Hepatocyte (in vitro differentiated cells): ENCODE measurements at places on chromosomes 13 and 19.
A peak's percentile ranks its signal among the peaks of the same experiment; 100 is the strongest.

DNA sequence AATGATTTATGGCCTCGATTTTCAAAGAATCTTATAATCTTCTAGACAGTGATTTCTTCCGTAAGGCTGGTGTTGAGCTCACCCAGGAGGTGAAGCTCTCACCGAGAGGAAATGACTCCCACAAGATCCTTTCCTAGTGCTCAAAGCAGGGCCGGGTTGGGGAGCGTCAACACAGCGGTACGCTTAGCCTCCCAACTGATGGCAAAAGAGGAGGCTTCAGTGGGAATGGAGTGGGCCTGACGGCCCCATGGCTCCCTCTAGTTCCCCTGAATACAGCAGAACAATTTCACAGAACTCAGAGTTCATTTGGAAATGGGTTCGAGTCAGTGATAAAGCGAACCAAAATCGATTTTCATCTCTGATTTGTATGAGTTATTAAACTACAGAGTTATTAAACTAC lies 449.5 kb downstream of the KLF12 start:
- no peak overlapping the region for H3K27ac ChIP-seq
- H3K36me3 ChIP-seq = no peaks in the 10 kb centered on the region
- no peak overlapping the region for H3K4me3 ChIP-seq

GRCh38 chr13:96091164-96092117 lies 1.5 kb downstream of the HS6ST3 start:
- H3K27me3 ChIP-seq = peaks cover 73% of the 10 kb centered on the region
- H3K27ac ChIP-seq = no peak overlapping the region
- peaks cover 5% of the 10 kb centered on the region for H3K4me1 ChIP-seq
- no peaks in the 10 kb centered on the region for H3K36me3 ChIP-seq
- peak; percentile 14 for DNase-seq

DNA sequence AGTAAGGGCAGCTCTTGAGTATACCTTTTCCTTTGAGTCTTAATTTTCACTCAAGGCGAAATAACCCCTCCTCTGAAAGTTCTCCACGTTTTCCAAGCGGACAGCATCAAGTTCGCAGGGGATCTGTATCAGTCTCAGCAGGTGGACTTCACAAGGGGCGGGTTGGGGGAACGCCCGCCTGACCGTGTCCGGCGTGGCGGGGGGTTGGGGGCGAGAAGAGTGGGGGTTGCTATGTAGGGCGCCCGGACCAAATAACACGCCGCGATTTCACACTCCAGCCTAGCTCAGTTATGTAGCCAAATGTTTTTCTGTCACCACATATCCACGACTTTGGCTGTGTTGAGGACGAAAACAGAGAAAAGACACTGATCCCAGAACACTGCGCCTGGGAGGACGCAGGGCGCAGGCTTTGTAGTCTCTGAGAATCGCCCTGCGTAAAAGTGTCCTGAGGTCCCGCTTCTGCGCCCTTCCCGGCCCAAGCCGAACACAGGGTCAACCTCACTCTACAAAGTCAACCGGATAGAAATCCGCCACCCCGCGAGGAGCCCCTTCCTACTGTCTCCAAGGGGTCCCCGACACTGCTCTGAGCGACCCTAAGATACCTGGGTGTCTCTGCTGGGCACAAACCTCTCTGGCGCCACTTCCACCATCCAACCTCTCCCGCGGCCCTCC lies 524 bp downstream of the RUBCNL start:
- peak overlapping the region; percentile 39 for H3K4me3 ChIP-seq
- DNase-seq = no peak
- peaks cover 5% of the 10 kb centered on the region for H3K4me1 ChIP-seq

DNA sequence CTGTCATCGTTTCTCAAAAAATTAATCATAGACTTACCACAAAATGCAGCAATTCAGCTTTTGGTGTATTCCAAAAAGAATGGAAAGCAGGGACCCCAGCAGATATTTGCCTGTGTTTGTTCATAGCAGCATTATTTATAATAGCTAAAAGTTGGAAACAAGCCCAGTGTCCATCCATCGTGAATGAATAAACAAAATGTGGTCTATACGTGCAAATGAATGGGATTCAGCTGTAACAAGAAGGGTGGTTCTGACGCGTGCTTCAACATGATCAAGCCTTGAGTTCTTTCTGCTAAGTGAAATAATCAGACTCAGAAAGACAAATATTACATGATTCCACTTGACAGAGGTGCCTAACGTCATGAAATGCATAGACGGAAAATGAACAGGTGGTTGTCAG lies 36.4 kb downstream of the PSG11 start:
- no peaks in the 10 kb centered on the region for H3K36me3 ChIP-seq
- H3K27me3 ChIP-seq = no peaks in the 10 kb centered on the region
- DNase-seq = no peak
- no peak overlapping the region for H3K27ac ChIP-seq

- H3K4me1 ChIP-seq = no peaks in the 10 kb centered on the region
- H3K27me3 ChIP-seq = peaks cover 10% of the 10 kb centered on the region
- H3K36me3 ChIP-seq = no peaks in the 10 kb centered on the region
- no peak for DNase-seq
- H3K27ac ChIP-seq = no peak overlapping the region
- no peak overlapping the region for H3K4me3 ChIP-seq
Measured at GRCh38 chr13:111516712-111517640, 196.5 kb downstream of the TEX29 start.

GRCh38 chr13:76883236-76883635 lies 3.0 kb downstream of the KCTD12 start:
- H3K27ac ChIP-seq = peak overlapping the region; percentile 97
- no peaks in the 10 kb centered on the region for H3K27me3 ChIP-seq
- no peaks in the 10 kb centered on the region for H3K36me3 ChIP-seq
- peak overlapping the region; percentile 95 for H3K4me3 ChIP-seq
- peaks cover 18% of the 10 kb centered on the region for H3K4me1 ChIP-seq
- no peak for DNase-seq

- no peak overlapping the region for H3K27ac ChIP-seq
- no peaks in the 10 kb centered on the region for H3K27me3 ChIP-seq
- no peaks in the 10 kb centered on the region for H3K36me3 ChIP-seq
- H3K4me3 ChIP-seq = no peak overlapping the region
- no peaks in the 10 kb centered on the region for H3K4me1 ChIP-seq
Measured at GRCh38 chr13:34881494-34881893, 60.6 kb upstream of the NBEA start.

DNA sequence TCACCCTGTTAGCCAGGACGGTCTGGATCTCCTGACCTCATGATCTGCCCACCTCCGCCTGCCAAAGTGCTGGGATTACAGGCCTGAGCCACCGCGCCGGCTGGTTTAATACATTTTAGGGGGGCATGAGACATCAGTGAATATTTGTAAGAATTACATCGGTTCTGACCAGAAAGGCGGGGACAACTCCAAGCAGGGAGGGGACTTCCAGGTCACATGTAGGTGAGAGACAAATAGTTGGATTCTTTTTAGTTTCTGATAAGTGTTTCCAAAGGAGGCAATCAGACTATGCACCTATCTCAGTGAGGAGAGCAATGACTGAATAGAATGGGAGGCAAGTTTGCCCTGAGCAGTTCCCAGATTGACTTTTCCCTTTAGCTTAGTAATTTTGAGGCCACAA lies 3.7 kb upstream of the ZNF552 start:
- no peak for DNase-seq
- H3K27ac ChIP-seq = peak overlapping the region; percentile 90
- peaks cover 36% of the 10 kb centered on the region for H3K4me1 ChIP-seq

GRCh38 chr13:75186379-75186778 lies 295.6 kb downstream of the TBC1D4 start:
- H3K4me3 ChIP-seq = no peak overlapping the region
- H3K27ac ChIP-seq = no peak overlapping the region
- DNase-seq = no peak
- H3K36me3 ChIP-seq = no peaks in the 10 kb centered on the region
- no peaks in the 10 kb centered on the region for H3K27me3 ChIP-seq

DNA sequence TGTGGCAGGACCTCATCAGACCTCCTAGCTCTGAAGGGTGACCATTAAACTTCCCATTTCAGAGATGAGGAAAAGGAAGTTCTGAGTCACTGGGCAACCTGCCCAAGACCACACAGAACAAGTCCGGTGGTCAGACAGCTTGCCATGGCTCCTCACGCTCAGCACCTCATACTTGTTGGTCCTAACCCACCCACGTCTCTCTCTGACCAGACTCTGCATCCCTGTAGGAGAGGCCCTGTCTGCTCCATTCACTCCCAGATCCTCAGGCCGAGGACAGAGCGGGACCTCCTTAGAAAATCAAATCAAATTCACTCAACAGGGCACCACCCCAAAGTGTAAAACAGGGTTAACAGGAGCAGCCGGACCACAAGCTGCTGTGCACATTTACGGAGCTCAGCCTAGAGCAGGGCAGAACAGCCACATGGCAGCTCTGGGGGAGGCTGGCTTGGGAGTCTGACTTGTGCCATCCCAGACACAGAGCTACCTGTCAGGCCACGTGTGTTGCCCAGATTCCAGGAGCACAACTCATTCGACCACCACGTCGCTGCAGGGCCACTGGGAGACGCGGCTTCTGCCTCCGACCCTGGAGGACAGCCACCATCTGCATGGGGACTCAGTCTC lies 1.7 kb downstream of the MIER2 start:
- H3K4me3 ChIP-seq = peak overlapping the region; percentile 99
- DNase-seq = no peak
- no peak overlapping the region for H3K27ac ChIP-seq
- no peaks in the 10 kb centered on the region for H3K27me3 ChIP-seq
- no peaks in the 10 kb centered on the region for H3K36me3 ChIP-seq

DNA sequence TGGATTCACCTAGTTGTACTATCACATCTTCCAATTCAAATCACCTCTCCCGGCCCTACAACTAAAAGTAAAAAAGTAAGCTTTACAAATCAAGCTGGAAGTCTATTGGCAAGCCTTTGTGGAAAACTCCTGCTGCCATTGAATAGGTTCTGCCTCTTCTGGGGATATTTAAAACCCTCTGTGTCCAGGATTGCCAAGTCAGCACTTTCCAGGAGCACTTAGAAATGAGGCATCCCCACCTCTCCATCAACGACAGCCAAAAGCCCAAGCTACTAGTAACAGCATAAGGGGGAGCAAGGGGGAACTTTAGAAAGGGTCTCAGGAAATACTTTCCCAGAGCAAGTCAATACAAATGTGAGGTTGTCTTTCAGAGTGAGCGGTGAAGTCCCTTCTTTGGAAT lies 85.0 kb upstream of the OBI1 start:
- no peaks in the 10 kb centered on the region for H3K4me1 ChIP-seq
- no peak overlapping the region for H3K27ac ChIP-seq
- DNase-seq = no peak

DNA sequence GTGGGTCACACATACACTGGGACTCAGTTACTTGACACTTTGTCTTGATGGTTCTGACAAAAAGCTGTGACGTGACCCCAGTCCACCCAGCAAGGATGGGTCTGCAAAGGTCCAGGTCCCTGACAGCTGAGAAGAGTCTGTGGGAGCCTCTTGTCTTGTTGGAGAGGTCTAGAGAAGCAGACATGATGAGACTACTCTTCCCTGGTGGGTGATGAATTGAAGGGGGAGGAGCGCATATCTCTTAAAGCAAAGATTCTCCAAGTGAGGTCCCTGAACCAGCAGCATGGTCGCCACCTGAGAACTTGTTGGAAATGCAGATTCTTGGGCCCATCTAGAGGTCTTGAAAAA lies 78.5 kb upstream of the MEDAG start:
- peaks cover 15% of the 10 kb centered on the region for H3K4me1 ChIP-seq
- no peaks in the 10 kb centered on the region for H3K36me3 ChIP-seq
- no peak overlapping the region for H3K4me3 ChIP-seq
- DNase-seq = no peak
- no peaks in the 10 kb centered on the region for H3K27me3 ChIP-seq
- no peak overlapping the region for H3K27ac ChIP-seq

DNA sequence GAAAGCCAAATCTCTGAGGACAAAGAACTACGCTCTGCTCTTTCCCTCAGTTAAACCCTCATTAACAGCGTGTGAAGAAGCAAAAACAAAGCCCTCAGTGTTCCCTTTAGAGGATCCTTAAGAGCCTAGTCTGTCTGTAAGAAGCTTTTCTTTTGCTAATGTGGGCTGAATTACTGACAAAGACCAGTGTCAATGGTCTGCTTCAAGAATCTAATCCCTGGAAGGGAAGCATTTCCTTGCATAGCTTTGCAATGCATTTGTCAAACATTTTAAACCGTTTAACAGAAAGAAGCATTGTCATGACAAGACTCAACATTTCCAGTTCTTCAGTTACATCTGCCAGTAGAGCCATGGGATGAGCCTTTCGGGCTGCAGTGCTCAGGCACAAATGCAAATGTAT lies 64.9 kb downstream of the EDNRB start:
- no peaks in the 10 kb centered on the region for H3K4me1 ChIP-seq
- H3K27ac ChIP-seq = no peak overlapping the region
- no peak overlapping the region for H3K4me3 ChIP-seq
- H3K27me3 ChIP-seq = no peaks in the 10 kb centered on the region
- no peak for DNase-seq

DNA sequence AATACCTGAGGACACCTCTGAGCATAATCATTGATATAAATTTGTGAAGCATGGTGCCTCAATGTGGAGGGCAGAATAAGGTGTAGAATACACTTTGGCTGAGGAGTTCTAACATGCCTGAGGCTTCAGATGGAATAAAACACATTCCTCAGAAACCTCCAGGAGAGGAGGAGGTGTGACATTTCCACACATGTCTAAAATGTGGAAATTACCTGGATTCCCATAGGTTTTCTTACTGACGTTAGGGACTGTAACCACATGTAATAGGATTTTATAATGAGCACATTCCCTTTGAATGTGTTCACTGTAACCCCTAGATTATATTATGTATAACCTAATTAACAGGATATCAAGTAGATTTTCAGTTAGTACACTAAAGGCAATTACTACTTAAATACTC lies 226.1 kb downstream of the TDRD3 start:
- H3K4me1 ChIP-seq = no peaks in the 10 kb centered on the region
- no peak overlapping the region for H3K27ac ChIP-seq
- no peak overlapping the region for H3K4me3 ChIP-seq
- DNase-seq = no peak
- H3K36me3 ChIP-seq = no peaks in the 10 kb centered on the region
- H3K27me3 ChIP-seq = no peaks in the 10 kb centered on the region

DNA sequence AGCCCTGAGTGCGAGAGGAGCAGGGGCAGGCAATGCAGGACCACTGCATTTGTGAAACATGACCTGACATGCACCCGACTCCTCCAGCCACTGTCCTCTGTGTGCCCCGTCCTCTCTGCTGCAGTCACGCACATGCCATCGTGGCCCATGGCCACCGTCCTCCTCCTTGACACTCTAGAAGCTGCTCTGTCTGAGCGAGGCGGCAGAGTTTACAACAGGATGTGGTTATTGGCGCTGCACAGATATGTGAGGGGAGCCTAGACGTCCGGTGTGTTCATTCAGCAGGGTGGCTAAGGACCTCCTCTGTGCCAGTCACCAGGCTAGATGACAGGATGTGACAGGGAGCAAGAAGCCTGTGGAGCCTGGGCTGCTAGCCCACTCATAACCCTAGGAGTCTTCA lies 277.8 kb downstream of the FOXO1 start:
- H3K27me3 ChIP-seq = no peaks in the 10 kb centered on the region
- no peak overlapping the region for H3K27ac ChIP-seq
- H3K4me3 ChIP-seq = no peak overlapping the region
- no peak for DNase-seq
- no peaks in the 10 kb centered on the region for H3K36me3 ChIP-seq
- peaks cover 8% of the 10 kb centered on the region for H3K4me1 ChIP-seq

- no peaks in the 10 kb centered on the region for H3K27me3 ChIP-seq
- no peak overlapping the region for H3K4me3 ChIP-seq
- no peaks in the 10 kb centered on the region for H3K36me3 ChIP-seq
- H3K4me1 ChIP-seq = no peaks in the 10 kb centered on the region
Measured at GRCh38 chr13:78022164-78022877, 103.7 kb upstream of the EDNRB start.

GRCh38 chr19:8087876-8088275 lies 35.3 kb downstream of the CCL25 start:
- no peaks in the 10 kb centered on the region for H3K27me3 ChIP-seq
- no peaks in the 10 kb centered on the region for H3K4me1 ChIP-seq
- no peak overlapping the region for H3K4me3 ChIP-seq
- H3K36me3 ChIP-seq = no peaks in the 10 kb centered on the region

GRCh38 chr19:6228551-6229215 lies 51.1 kb downstream of the MLLT1 start:
- H3K4me1 ChIP-seq = peaks cover 8% of the 10 kb centered on the region
- H3K4me3 ChIP-seq = no peak overlapping the region
- DNase-seq = no peak
